ENCODE measurements at places on chromosomes 7 and 10.

- no peak for DNase-seq
Observed at GRCh38 chr7:80833289-80834268, 85.3 kb downstream of the SEMA3C start.

- DNase-seq = no peak
Observed at GRCh38 chr7:95907337-95907736, 135.0 kb downstream of the DYNC1I1 start.

DNA sequence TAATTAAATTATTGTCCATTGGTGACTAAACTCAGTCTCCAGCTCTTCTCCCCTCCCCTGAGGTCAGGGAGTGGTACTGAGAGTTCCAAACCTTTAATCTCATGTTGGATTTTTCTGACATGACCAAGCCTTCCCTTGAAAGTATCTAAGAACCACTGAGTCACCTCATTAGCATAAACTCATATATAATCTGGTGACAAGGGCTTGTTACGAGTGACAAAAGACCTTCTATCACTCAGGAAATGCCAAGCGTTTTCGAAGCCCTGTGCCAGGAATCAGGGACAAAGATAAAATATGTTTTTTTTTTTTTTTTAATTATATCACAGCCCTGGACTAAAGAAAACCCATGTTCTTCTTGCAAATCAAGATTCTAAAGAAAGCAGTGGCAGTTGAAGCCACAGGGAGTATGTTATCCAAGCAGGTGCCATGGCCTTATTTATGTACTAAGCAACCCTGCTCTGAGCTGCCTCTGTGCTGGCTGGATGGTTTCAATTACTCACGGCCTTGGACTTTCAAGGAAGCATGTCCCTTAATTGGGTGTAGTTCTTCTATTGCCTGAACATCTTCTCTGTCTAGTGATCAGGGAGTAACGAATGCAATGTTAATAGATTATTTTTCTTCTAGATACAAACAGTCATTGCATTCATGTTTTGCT, 169.0 kb upstream of the PRKCQ start:
- no peak for DNase-seq

GRCh38 chr10:127986531-127987466, 79.9 kb downstream of the PTPRE start:
- no peak for DNase-seq

GRCh38 chr10:34313353-34313752, 501.7 kb downstream of the PARD3 start:
- no peak for DNase-seq

- no peak for DNase-seq
Observed at GRCh38 chr10:98167191-98167590, 32.7 kb downstream of the R3HCC1L start.

- no peak for DNase-seq
Observed at GRCh38 chr7:42414941-42415505, 178.0 kb upstream of the GLI3 start.

DNA sequence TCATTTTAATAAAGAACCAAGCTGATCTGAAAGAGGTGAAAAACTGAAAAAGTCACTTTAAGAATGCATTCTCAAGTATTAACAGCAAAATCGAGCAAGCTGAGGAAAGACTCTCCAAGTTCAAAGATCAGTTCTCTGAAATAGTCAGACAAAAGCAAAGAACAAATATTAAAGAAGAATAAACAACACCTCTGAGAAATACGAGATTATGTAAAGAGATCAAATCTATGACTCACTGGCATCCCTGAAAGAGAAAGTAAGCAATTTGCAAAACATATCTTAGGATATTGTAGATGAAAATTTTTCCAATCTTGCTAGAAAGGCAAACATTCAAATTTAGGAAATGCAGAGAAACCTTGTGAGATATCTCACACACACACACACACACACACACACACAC, 138.4 kb upstream of the HGF start:
- no peak for DNase-seq

DNA sequence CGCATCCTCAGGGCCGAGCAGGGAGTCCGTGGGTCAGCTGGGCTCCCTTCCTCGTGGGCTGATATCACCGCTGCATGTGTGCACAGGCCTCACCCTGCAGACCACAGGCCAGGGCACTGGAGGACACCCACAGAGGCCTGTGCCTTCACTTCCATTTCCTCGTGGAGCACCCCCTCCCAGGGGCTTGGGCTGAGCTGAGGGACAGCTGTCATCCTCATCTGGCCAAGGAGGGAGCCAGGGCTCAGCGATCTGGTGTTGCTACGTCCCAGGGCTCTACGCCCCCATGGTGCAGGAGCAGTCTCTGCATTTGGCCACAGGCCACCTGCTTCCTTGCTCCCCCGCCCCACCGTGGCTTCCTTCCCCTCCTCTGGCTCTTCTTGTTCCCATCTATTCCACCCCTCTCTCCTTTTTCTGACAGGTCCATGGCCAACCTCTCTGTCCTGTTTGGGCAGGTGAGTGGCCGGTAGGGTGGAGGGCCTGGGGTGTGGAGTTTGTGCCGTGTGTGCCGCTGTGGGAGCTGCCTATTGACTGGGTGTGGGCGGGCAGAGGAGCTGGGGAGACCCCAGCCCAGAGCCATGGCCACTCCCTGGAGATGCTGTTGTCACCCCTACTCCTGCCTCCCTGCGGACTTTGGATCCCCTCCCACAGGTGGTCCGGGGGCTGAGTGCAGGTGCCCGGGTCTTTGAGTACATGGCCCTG, 8.3 kb upstream of the ASIC3 start:
- DNase-seq = no peak

- DNase-seq = no peak
Observed at GRCh38 chr10:31362023-31362641, 43.1 kb downstream of the ZEB1 start.

DNA sequence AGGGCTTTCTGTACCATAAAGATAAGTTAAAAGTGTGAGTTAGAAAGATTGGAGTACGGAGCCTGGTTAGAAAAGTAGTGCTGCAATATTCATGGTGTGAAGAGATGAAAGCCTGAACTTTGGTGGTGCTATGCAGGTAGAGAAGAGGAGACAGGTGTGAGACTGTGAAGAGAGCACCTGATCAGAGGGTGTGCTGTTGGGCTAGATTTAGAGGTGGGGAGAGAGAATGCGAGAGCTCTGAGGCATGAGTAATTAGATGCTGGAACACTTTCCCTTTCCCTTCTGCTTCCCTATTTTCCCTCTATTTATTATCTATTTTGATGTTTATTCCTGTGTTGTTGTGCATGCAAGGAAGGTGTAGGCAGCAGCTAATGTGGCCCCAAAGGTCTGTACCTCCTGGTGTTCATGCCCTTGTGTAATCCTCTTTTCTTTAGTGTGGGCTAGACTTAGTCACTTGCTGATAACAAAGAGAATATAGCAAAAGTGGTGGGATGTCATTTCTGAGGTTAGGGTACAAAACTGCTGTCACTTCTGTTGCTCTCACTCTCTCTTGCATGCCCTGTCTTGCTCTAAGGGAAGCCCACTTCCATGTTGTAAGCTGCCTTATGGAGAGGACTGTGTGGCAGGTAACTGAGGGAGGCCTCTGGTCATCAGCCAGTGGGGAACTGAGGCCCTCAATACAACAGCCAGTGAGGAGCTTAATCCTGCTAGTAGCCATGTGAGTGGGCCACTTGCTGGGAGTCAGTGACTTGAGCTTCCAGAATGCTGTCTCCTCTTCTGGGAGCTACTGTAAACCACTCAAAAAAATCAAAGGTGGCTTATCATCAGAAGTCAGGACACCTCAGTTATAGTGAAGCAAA, 2.6 kb upstream of the ATXN7L1 start:
- no peak for DNase-seq

DNA sequence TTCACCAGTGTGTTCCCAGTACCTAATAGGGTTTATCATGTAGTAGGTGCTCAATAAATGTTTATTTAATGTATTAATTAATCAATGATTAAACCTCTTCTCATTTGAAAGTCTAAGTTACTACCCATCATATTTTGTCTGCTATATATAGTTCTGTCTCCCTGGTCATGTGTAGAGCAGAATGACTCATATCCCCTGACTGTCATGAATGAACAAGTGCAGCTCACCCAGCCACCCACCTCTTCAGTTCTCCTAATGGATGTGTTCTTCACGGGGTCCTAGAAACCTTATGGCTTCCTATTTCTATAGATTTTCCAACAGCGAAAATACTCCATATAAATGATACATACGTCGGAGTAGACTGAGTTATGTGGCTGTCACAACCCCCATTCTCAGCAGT, 64.5 kb downstream of the HIF1AN start:
- no peak for DNase-seq

All from stimulated activated CD4-positive, alpha-beta T cell treated with anti-CD3 and anti-CD28 coated beads, Interleukin-1b, Interleukin-23, amount 100 ng/mL, for 48 hours (primary cell).